ENCODE measurements at places on chromosomes 5 and 9.

DNA sequence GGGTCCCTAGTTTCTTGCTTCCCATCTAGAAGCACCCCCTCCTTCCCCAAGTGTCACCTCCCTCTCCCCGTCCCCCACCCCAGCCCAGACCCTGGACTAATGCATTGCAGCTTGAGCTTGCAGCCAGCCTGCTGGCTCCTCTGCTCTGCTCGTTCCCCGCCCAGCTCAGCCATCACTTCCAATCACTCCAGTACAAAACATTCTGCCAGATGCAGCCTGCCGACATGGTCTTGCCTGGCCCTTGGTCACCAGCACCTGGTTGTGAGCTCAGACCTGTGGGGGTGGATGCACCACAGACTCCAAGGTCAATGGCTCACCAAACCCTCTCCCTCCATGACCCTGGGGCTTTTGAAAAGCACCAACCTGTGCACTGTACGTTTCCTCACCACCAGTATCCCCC is 172.9 kb upstream of the SMIM23 start:
- DNase-seq = no peak

DNA sequence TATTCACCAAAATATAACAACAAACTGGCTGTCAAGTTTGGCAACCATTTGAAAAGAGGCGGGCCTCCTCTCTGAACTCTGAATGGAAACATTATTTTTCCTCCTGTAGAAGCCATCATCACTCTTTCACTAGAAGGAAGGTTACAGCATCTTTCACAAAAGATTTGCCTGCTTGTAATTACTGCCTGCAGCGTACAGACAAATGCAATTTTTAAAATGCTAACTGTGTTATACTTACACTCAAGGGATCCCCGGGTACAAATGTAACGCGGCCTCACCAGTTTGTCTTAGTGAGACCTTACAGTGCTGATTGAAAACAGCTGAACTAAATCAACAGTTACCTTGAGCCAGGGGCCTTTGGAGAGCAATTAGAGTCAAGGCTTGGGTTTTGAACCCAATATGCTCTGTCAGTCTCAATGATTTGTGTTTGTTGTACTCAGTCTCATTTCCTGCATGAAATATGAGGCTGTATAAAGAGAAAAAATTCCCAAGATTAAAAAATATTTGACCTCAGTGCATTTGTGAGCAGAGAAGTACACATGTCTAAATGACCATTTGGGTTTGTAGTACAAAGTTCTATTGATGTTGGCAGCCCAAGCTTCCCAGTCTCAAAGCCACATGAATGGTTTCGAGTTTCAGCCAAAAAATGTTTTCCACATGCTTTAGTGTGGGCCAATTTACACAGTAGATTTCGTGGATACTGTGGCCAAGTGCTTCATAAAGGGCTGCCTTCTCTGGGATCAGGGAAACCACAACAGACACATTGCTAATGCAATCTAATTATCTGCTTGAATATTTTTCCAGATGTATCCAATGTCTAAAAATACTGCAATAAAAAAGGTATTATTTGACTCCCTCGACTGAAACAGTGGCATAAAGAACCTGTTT is 500.0 kb downstream of the SPATA31D1 start:
- DNase-seq = peak; percentile 88

GRCh38 chr5:133464013-133464412 is 148.3 kb downstream of the FSTL4 start:
- DNase-seq = no peak

DNA sequence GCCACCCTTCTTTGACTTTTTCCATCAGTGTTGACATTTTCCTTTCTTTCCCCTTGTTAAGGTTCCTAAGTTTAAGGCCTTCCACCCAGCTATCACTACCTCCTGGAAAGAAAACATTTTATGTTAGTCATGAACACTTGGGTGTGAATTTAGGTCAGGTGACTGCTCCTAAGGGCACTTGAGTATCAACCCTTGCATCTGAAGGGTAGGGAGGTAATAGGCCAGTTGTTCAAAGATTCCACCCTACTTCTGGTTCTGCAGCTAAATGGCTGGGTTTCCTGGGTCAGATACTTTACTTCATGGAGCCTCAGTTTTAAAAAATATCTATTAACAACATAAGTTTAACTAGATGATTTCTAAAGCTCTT is 49.1 kb upstream of the OSMR start:
- DNase-seq = no peak

- DNase-seq = peak; percentile 61
These were observed 54.9 kb downstream of the NDST1 start for GRCh38 chr5:150562832-150563231.

DNA sequence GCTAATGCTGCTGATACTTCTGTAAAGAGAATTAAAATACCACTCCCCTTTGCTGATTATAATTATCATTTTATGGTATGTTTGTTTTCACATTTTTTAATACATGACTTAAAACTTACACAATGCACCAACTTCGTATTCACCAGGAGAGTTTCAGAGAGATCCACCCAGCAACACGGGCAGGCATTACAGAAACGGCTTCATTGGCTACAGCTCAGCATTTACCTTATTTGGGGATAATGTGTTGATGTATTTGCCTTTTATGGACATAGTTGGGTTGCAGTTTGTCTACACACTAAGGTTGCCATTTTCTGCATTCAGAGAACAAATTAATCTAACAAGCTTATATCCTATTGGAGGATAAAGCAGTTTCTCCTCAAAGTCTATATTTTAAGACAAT is 423.6 kb downstream of the PRDM9 start:
- no peak for DNase-seq

DNA sequence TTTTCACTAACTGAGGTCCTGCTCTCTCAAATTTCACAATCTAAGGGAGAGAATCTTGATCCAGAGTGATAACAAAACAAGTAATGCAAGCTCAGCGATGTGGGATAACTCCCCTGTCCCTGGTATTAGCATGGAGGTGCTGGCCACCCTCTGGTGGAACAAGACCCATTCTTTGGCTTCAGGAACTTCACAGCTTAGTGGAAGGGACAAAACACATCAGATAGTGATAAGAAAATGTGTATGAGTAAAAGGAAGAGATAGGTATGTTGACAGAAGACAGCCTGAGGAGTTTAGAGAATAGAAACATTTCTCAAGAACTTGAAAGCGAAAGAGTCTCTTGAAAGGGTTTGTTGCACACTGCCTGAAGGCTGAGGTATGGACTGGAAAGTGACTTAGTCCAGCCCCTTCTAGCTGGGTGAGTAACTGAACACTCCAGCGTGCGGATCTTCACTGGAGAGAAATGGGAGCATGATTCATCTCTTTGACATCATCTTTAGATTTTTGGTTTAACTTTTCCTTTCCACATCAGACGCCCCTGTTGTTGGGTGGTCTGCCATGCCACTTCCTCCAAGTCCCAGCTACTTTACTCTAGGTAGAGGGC is 25.4 kb upstream of the ZSWIM6 start:
- DNase-seq = peak; percentile 95

- no peak for DNase-seq
These were observed 2.6 kb upstream of the CCL27 start for GRCh38 chr9:34665067-34665380.

GRCh38 chr9:28329323-28329722 is 756.0 kb upstream of the C9orf72 start:
- no peak for DNase-seq

- no peak for DNase-seq
These were observed 73.5 kb downstream of the CHSY3 start for GRCh38 chr5:129977810-129978209.

GRCh38 chr9:33273266-33273971 is 8.6 kb downstream of the CHMP5 start:
- DNase-seq = no peak

DNA sequence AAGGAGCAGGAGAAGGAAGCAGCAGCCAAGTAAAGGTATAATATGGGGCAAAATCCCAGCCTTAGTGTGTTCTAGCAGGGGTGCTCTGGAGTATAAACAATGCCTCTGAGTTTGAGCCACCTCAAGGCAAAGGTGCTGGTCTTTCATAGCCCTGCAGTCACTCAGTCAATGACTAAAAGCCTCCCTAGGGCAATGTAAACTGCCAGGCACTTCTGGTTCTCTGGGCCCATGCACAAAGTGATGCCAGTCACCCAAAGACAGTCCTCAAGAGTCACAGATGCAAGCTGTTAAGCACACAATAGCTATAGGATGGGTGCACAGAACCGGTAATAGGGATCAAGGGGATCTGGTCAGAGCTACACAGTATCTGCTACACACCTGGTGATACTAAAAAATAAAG is 12.6 kb downstream of the ZBTB5 start:
- DNase-seq = no peak

DNA sequence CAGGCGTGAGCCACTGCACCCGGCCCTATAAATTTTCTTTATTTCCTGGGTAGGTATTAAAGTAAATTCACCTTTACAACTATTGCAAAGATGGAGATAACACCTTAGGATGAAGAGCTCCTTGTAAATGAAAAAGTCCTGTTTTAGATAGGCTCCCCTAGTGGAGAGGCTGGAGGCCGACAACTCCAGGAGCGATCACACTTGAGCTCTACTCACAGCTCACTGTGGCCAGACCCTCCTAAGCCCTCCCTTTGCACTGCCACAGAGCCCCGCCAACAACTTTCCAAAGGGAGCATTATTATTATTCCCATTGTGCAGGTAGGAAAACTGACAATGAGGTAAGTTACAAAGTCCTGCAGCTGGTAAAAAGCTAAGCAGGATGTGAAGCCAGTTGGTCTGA is 139.1 kb upstream of the ERCC6L2 start:
- no peak for DNase-seq

DNA sequence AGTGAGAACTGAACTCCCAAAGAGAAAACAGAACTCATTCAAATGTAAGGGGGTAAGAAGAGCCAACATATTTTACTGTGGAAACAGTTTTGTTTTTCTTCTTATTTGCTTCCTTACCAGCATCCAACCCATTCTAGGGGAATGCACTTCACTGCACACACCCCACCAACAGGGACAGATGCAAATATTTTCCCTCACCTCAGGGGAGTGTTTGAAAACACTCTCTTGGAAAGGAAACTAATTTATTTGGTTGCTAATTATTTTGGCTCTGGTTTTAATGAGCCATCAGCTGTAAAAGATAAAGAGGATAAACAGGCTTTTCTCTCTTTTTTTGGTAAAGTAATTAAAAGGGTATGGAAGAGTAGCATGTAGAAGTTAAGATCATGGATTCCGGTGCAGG is 413.4 kb downstream of the MAN2A1 start:
- DNase-seq = no peak

DNA sequence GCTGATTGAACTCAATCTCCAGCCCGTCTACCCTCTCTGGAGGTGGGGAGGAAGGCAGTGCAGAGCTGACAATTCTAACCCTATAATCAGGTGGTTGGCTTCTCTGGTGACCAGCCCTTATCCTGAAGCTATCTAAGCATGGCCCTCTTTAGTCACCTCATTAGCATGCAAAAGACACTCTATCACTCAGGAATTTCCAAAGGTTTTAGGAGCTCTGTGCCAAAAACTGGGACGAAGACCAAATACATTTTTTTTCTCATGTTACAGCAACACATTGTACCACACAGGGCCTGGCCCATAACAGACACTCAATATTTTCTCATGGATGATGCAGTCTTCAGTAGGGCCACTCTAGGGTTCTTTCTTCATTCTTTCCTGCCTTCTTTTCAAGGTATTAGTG is 118.8 kb upstream of the VLDLR start:
- DNase-seq = peak; percentile 72

DNA sequence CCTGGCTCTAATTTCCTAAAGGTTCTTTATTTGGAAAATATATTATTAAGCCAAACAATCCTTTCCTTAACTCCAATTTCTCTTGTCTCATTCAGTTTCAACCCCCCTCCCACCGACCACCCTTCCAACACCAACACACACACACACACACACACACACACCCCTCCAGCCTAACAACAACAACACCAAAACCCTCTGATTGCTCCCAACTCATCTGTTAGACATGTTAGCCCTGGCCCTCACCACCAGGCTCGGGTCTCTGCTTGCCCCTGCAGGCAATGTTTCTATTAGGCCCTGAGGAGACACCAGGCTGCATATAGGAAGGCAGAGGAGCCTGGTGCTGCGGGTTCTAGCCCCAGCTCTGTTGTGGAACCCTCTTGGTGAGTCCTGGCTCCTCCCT is 18.4 kb upstream of the TRAF1 start:
- no peak for DNase-seq

GRCh38 chr5:468401-468800 is 25.4 kb downstream of the EXOC3 start:
- no peak for DNase-seq

GRCh38 chr9:103789686-103790085 is 304.4 kb upstream of the SMC2 start:
- DNase-seq = peak; percentile 40

- peak; percentile 59 for DNase-seq
These were observed 1.7 kb upstream of the ZSWIM6 start for GRCh38 chr5:61330341-61330844.

DNA sequence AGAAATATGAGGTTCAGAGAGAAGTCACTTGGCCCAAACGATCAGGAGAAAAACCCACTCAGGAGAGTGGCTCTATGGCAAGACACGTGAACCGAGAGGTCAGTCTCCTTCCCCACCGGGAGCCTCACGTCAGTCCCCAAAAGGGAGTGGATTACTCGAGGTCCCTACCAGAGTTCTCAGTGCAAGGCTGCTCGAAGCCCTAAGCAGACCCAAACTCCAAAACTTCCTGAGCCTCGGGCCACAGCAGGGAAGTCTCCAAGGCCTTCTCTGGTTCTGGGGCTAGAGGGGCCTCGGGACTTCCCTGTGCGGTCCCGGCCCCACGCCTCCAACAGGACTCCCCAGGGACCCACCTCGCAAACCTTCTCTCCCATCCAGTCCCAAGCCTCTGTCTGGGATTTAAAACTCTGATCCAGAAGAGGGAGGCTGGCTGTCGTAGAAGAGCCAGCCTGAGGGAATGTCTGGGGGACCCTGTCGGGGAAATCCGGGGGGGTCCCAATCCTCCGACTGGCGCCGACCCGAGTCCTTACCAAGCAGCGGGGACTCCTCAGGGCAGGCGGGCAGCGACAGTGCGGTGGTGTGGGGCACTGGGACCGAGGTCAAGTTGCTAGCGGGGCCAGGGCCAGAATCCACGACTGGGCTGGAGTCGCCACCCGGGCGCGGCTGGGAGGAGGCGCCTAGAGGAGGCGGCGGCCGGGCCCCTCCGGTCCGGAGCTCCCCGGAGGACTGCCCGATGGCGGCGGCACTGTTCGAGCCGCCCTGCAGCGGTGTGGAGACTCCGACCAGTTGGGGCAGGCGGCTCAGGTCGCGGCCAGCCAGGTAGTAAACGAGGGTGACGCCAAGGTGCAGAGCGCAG is 679 bp downstream of the B4GALT1 start:
- peak; percentile 30 for DNase-seq

DNA sequence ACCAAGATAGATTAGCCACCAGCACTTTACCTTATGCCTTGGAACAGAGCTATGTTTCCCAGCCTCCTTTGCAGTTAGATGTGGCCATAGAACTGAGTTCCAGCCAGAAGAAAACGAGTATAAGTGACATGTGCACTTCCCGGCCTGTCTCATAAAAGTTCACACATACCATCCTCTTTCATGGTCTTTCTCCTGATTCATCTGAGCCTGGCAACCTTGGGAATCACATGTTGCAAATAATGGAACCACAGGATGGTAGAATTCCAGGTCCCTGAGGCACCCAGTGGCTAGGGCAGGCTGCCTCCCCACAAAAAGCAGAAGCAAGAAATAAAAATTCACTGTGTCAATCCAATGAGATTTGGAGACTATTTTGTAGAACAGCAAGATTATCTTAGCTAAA is 128.1 kb downstream of the PDE4D start:
- no peak for DNase-seq
